Non-pigmented ciliary epithelial cell (primary cell): ENCODE measurements at places on chromosomes 4 and X.

DNA sequence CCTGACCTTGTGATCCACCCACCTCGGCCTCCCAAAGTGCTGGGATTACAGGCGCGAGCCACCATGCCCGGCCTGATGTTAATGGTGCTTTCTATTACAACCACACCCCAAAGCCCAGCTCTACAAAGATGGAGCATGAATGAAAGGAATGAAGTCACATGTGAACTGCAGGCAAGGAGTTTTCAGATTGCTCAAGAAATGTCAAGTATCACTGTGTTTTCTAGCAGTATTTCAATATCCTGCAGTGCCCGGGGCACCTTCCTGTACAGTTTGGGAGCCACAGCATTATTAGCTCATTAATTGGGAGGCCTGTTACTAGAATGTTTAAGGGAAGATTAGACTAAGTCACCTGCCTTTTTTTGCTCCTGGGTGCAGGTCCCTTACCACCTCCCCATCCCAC is 40.1 kb downstream of the PRIMPOL start:
- DNase-seq, result no peak

DNA sequence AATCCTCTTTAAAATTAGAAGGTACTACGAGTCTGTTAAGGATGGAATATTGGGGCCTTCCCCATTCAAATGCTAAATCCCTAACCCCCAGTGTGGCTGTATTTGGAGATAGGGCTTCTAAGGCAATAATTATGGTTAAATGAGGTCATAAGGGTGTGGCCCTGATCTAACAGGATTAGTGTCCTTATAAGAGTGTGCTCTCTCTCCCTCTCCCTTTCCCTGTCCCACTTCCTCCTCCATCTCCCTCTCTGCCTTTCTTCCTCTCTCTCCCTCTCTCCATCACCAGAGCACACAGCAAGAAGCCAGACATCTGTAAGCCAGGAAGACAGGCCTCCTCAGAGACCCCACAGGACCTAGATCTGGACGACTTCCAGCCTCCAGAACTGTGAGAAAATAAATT is 116.9 kb downstream of the COL25A1 start:
- DNase-seq, result no peak

DNA sequence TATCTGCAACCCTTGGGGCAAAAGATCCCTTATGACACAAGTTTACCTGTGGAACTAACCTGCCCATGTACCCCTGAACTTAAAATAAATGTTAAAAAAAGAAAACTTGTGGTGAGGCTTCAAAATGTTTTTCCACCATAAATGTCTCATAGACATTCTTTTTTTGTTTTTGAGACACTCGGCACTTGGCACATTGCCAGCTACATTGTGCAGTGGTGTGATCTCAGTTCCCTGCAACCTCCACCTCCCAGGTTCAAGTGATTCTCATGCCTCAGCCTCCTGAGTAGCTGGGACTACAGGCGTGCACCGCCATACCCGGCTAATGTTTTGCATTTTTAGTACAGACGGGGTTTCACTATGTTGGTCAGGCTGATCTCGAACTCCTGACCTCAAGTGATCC is 528.9 kb upstream of the CXorf51A start:
- DNase-seq, result no peak

GRCh38 chr4:138202686-138203085 is 39.5 kb downstream of the SLC7A11 start:
- DNase-seq, result no peak

DNA sequence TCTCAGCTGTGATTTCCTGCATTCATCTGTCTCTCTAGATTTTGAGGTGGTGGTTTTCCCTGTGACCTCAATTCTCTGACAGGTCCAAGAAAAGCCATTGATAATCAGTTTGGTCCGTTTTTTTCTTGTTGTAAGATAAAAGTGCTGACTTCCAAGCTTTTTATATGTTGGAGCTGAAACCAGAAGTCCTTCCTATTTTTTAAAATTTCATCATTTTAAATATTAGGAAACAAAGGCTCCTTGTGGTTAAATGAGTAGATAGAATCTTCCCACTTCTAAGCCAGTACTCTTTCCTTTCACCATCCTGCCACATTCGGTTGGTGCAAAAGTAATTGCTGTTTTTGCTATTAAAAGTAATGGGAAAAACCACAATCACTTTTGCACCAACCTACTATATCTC is 18.3 kb downstream of the RNF175 start:
- DNase-seq, result no peak

- DNase-seq, result no peak
Measured at GRCh38 chr4:39415678-39416283, 9.1 kb downstream of the KLB start.

- no peak for DNase-seq
Measured at GRCh38 chr4:70722199-70722791, 531 bp downstream of the RUFY3 start.

GRCh38 chr4:17055788-17056187 is 157.3 kb upstream of the LDB2 start:
- DNase-seq, result peak; percentile 78

GRCh38 chr4:70868778-70869177 is 29.1 kb upstream of the GRSF1 start:
- DNase-seq, result no peak

- peak; percentile 17 for DNase-seq
Measured at GRCh38 chr4:132071815-132072214, 1077.3 kb upstream of the PCDH10 start.

DNA sequence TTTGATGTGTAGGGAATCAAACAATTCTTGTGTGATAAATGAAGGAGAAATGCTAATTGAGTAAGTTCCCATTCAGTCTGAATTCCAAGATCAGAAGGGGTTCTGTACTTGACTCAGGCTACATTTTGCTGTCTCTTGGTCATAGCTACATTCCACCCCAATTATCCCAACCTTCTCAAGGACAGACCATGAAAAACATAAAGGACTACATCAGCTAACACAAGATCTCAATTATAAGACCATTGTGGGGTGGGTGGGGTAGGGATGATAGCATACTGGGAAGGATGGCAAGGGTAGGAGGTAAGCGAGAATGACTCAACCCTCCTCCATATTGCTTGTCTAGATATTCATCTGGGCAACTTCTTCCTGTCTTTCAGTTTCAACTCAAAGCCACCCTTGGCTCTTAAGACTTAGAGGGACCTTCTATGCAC is 87.4 kb upstream of the ETNPPL start:
- no peak for DNase-seq

DNA sequence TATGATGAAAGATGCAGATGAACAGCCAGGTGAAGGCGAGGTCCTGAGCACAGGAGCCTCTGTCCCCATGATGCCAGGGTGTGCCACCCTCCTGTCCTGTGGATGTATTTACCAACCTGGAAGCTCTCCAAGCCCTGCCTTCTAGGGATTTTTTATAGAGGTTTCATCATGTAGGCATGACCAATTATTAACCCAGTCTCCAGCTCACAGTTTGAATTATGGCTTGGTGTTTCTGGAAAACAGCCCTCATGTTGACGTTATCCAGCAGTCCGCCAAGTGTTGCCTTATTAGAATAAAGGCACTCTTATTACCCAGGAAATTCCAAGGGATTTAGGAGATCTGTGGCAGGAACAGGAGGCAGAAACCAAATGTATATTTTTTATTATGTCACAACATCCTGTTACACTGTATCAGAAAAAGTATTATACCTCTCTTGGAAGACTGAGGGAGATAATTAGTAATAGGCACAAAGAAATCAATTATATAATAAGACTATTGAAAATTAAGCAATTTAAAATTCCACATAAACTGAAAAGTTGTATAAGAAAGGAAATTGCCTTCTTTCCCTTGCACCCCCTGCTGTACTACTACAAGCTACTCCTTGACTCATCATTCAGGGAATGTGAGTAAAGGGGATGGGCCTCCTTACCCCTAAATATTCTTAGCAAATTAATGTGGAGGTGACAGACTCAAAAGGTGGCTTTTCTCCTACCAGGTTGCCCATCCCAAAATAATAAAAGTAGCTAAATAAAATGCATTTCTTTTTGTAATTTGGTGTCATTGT is 129.6 kb downstream of the ZNF330 start:
- DNase-seq, result no peak

DNA sequence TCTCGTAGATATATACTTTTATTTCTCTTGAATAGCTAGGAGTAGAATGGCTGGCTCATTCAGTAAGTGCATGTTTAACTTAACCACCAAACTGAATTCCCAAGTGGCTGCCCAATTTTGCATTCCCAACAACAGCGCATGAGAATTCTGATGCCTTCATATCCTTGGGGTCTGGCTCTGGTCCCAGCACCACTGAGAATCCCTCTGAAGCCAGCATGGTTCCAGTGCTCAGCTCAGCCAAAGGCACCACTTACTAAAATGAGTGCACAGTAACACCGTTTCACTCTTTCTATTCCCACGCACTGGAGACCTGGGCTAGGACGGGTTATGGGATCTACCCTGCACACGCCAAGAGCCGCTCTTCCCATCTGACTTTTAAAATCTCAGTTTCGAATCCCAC is 60.4 kb downstream of the CASP3 start:
- DNase-seq, result no peak

DNA sequence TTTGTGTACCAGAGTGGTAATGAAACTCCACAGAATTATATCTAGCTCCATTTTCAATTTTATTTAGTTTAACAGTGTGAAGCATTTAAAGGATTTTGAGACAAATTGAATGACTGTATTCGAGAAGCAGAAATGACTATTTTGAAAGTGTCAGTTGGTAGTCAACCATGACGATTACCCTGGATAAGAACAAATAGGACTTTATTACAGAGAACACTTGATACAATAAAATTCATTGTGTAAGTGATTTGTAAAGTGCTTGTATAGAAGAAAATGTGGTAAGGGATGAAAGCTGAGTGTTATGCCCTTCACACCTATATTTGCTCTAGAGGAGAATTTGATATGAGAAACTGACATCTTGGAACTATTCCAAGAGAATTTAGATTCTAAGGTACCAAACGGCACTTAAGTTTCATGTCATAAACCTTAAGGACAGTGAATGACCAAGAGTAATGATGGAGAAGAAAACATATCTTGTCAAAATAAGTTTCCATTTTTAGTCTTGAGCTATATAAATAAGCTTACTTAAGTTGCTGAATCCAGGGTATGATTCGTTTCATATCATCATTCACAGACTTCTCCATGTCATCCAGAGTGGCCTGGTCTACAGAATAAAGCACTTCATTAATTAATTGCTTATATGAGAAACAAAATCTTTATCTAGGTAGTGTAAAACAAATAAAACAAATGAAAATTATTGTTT is 34.6 kb downstream of the MED14 start:
- no peak for DNase-seq

GRCh38 chr4:170374770-170375169 is 285.0 kb upstream of the AADAT start:
- no peak for DNase-seq

- no peak for DNase-seq
Measured at GRCh38 chrX:2220829-2221567, 279.8 kb downstream of the DHRSX start.

DNA sequence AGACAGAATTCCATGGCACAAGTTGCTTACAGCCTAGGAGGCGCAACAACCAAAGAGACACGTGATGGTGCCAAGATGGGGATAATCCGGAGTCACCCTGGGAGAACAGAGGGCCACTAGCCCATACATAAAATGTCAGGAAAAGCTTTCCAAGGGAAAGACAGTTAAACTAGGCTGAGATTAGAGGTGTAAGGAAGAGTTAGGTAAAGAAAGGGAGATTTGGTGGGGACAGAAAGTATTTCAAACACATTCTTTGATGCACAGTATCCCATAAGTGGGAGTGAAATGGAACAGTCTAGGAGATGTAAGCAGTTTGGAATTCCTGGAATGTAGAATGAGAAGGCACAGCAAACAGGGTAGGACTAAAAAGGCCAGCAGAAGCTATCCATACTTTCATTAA is 860.9 kb upstream of the LCORL start:
- peak; percentile 64 for DNase-seq

DNA sequence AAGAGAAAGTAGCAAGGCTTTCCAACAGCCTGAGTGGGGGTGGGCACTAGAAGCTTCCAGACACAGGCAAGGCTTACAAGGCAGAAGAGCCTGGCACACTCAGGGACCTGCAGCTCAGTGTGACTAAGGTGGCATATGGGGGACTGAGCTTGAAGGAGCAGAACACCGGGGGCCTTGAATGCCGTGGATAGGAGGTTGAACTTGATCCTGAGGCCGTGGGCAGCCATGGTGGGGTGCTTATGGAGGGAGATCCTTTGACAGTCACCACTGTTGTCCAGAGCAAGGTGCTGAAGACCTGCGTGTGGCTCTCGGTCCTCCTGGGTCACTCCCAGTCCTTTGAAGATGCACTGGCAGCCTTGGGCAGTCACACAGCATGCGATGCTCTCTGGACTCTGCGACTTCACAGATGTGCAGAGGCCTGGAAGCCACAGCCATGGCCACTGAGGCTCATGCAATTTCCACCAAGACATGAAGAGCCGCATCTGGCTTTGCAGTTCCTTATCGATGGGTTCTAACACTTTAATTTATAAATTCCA is 18.3 kb downstream of the C4orf50 start:
- no peak for DNase-seq

DNA sequence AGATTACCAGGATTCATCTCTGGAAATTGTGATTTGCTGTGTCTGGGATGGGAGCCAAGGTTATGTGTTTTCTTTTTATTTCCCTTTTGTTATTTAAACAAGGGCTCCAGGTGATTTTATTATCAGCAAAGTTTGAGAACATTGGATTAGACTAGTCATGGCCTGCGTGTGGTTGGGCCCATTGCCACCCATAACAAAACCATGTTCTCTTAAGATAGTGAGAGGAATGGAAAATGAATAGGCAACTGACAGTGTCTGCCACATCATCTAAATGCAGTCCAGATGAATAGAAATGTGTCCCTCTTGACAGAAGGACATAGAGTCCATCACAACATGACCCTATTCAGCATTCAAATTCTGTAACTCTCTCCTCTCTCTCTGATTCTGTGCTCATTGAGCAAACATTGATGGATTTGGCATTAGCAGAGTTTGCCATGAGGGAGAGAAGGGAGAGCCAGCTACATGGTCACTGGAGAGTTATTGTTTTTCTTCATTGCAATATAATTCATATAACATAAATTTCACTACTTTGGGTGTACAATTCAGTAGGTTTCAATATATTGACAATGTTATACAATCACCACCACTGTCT is 11.7 kb downstream of the XK start:
- DNase-seq, result no peak

- DNase-seq, result no peak
Measured at GRCh38 chr4:132823419-132823818, 325.7 kb upstream of the PCDH10 start.

GRCh38 chr4:177879851-177880250 is 437.6 kb upstream of the AGA start:
- DNase-seq, result no peak

GRCh38 chr4:37845201-37845600 is 18.7 kb downstream of the PGM2 start:
- DNase-seq, result no peak

- DNase-seq, result no peak
Measured at GRCh38 chr4:140070973-140071372, 83.0 kb downstream of the MAML3 start.

DNA sequence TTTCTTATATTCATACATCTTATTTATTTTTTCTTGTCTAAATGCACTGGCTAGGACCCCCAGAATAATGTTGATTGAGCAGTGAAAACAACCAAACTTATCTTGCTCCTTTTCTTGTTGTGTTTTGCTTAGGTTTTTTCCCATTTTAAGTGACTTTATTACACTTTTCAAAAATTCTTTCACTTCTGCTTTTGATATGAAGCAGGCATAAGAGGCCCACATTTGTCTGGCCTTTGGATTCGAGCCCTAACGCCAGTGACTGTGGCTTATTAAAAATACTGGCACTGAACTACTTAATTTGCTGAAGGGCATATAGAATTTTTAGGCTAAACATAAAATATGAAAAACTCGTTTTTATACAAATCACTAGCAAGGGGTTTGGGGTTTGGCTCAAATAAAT is 197.0 kb downstream of the ASB9 start:
- no peak for DNase-seq

- DNase-seq, result no peak
Measured at GRCh38 chr4:144501231-144501780, 144.7 kb upstream of the HHIP start.

- no peak for DNase-seq
Measured at GRCh38 chr4:39976945-39977488, 694 bp downstream of the PDS5A start.
